ENCODE measurements at places on chromosomes 6 and 20.

- DNase-seq = no peak
These were observed 128.8 kb upstream of the CD93 start for GRCh38 chr20:23214903-23215302.

- no peak for DNase-seq
These were observed 282.8 kb downstream of the TFAP2C start for GRCh38 chr20:56911946-56912345.

GRCh38 chr6:14595751-14596150 is 478.2 kb downstream of the CD83 start:
- no peak for DNase-seq

GRCh38 chr6:157982102-157982562 is 469 bp downstream of the SYNJ2 start:
- peak; percentile 70 for DNase-seq

DNA sequence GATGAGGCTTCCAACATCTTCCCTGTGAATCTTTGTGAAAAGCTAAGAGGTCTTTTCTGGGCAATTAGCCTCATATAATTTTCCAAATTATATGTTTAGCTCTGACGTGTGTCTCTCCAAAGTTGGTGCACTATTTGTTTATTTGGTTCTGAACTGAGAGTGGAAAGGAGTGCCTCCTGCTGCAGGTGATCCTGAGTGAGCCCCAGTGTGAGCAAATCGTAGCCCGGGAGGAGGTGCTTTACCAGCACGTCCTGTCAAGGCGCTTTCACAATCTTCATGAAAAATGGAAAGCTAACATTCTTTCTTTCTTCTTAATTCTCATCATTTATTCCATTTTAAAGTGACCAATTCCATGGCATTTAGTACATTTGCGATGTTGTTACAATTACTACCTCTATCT is 231.9 kb downstream of the BMP2 start:
- no peak for DNase-seq

- DNase-seq = peak; percentile 11
These were observed 140.4 kb downstream of the IMPG1 start for GRCh38 chr6:75932067-75932466.

- no peak for DNase-seq
These were observed 53.8 kb upstream of the POLR1H start for GRCh38 chr6:30007132-30007764.

DNA sequence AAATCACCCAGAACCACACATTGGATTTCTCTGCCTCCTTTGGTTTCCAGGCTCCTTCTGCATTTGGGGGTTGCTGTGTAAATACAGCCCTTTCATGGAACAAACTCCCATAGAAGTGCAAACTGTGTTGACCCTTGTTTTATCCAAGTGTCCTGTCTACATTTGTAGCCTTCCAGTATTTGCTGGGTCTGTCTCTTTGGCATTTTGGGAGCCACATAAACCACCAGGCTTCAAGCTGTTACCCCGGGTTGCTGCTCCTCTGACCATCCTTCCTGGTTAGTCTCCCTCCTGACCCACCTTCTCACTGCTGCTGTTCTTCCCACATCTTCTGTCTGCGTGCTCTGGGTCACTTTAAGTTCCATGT is 7.6 kb upstream of the MTHFD1L start:
- no peak for DNase-seq

GRCh38 chr6:41036186-41036585 is 2.8 kb downstream of the UNC5CL start:
- DNase-seq = no peak

DNA sequence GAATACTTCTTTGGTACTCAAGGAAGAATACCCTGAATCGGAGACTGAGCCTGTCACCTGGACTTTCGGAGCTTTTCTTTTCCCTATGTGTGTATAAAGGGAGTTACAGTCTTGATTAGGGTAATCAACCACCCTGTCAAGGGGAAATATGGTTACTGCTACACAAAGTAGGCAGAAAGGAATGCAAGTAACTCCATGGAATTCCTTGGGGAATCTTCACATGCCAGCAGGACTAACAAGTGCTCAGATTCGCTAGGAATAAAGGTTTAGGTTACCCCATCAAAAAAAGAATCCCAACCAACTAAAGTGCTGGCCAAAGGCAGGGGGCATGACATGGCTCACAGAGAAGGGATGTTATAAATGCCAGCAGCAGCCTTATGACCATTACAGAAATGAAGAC is 10.4 kb downstream of the KCNS1 start:
- no peak for DNase-seq

- DNase-seq = peak; percentile 50
These were observed 39.2 kb downstream of the GNAS start for GRCh38 chr20:58891718-58892140.

DNA sequence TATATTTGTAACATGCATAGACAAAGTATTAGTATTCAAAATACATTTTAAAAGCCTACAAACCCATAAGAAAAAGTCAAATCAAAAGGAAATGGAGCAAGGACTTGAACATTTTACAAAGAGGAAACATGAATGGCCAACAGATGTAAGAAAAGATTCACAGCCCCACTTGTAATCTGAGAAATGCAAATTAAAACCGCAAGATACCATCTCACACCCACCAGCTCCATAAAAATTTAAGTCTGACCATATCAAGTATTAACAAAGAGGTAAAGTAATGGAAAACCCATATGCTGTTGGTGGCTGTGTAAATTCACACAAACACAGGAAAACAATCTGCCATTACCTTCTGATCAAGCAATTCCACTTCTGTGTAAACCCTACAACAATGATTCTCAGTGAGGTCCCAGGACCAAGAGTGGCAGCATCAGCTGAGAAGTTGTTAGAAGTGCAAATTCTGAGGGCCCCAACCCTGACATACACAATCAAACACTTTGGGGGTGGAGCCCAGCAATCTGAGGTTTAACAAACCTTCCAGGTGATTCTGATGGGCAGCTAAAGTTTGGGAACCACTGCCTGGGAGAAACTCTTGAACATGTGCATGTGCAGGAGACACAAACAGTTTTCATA is 30.9 kb downstream of the BCL2L1 start:
- DNase-seq = peak; percentile 76

DNA sequence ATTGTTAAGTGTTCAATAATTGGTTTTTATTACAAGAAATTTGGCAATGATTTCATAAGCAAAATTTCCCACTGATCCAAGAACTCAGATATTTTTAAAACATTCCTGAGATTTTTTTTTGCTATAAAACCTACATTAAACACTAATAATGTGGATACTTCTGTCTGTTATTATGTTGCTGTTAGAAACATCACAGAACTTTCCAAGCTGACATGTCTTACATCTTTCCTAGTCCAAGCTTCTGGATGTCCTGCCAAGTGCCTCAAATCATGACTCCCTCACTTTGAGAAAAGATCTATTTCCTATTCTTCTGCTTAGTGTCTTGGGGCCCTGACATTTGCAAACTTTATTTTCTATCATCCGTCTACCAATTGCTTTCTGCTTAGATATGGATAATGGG is 110.8 kb downstream of the RFPL4B start:
- DNase-seq = no peak

GRCh38 chr6:40585651-40586269 is 1.4 kb downstream of the LRFN2 start:
- no peak for DNase-seq

GRCh38 chr20:33725607-33726264 is 5.6 kb upstream of the PXMP4 start:
- DNase-seq = no peak

GRCh38 chr6:167828325-167828956 is 1.7 kb downstream of the AFDN start:
- no peak for DNase-seq

- DNase-seq = no peak
These were observed 66.7 kb downstream of the CDC5L start for GRCh38 chr6:44454198-44454597.

GRCh38 chr6:128282961-128283360 is 237.4 kb downstream of the PTPRK start:
- DNase-seq = no peak

DNA sequence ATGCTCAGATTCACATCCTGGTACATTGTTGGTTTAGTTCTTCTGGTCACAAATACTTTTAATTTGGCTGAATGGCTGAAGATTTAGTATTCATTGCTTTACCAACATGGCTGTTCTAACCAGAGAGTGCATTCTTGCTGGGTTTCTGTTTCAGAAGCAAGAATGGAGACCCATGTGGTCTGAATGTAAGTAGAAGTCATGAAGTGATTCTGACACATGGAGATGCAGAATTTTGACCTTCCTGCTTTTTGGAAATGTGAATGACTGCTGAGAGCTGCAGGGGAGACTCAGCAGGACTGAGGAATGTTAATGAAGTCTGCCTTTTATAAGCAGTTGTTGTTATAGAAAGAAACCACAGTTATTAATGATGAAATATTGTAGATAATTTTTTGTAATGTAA is 576.1 kb upstream of the MARCKS start:
- peak; percentile 18 for DNase-seq

GRCh38 chr20:478010-478948 is 15.9 kb upstream of the TBC1D20 start:
- peak; percentile 39 for DNase-seq

GRCh38 chr6:75345413-75345812 is 60.8 kb upstream of the TMEM30A start:
- DNase-seq = peak; percentile 61

DNA sequence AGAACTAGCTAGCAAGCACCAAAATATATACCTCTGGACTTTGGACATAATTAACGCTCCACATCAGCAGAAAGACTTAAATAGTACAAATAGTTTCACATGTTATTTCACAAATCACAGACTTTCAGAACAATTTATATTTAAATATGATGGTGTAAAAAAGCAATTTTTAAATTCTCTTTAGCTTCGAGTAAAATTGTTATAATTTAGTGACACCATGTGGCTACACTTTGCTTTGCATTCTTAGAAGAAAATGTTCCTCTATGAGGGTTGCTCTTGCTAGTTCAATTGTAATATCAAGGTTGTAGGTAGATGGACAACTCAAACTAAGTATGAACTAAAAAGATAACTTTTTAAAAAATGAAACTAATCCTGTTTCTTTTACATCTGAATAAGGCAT is 69.0 kb downstream of the BTBD9 start:
- peak; percentile 26 for DNase-seq

DNA sequence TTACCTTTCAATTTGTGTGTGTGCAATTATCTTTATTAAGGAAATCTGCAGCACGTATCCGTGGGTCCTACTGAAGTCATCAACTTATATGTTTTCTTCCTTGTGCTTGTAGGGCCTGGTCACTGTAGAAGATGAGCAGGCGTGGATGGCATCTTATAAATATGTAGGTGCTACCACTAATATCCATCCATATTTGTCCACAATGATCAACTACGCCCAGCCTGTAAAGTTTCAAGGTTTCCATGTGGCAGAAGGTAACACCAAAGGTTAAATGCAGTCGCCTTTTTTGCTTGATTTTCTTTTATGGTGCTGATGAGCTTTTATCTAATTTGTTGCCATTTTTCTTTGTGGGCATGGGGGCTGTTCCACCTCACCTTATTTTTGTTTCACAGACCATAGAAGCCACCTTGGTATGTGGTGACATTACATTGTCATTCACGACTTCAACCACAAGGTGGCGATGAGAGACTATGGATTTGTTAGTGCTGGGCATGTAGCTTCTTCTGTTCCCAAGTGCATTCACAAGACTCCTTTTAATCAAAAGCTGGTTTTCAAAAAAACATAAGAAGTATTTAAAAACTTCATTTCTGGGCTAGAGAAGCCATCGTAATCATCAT is 106.5 kb upstream of the LAMP5 start:
- peak; percentile 84 for DNase-seq

All from myocyte (in vitro differentiated cells).